ENCODE measurements at places on chromosomes 2 and 18.
A peak's percentile ranks its signal among the peaks of the same experiment; 100 is the strongest.

DNA sequence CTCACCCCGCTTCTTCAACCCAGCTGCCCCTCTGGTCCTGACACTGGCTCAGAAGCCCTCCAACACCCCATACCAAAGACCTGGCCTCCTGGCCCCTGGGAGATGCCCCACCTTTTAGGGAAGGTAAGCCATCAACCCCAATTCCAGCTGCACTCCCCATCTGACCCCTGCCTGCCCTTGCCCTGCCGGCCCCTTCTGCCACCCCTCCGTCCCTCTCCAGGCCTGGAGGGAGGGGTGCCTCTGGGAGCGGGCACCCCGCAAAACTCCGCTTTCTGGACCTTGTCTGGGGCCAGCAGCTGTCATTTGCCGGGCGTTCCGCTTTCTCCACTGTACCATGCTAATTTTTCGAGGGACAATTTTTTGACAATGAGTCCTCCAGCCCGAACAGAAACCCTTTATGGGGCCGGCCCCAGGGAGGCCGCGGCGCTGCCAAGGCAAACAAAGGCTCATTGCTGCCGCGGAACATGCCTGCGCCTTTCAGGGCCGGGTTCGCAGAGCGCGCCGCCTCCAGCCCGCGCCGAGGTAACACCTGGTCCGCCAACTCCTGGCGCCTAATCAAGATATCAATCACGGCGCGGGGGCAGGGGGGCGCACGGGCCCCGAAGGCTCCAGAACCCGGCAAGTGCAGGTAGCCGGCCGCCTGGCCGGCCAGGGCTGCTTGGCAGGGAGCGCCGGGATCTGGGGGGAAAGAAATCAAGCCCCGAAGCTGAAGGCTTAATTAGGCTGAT, 96.0 kb downstream of the INHBB start:
- peak; percentile 49 for DNase-seq

DNA sequence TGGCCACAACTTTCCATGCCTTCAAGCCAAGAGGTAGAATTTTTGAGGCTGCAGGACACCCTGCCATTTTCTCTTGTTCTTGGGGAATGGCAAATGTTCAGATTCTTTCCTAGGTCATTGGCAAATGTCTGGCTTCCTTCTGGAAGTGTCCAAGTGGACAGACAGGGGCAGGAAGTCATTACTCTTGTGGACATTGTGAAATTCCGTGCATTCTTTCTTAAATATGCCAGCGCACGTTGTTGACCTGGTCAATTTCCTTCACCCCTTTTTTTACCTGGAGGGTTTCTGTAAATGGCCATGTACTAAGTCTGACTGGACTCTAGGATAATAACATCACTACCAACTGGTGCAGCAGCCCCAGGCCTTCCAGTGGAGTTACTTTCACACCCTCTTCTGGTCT, 13.9 kb downstream of the ASB18 start:
- no peak for DNase-seq

GRCh38 chr2:102059151-102059550, 67.4 kb downstream of the IL1R2 start:
- DNase-seq = no peak

DNA sequence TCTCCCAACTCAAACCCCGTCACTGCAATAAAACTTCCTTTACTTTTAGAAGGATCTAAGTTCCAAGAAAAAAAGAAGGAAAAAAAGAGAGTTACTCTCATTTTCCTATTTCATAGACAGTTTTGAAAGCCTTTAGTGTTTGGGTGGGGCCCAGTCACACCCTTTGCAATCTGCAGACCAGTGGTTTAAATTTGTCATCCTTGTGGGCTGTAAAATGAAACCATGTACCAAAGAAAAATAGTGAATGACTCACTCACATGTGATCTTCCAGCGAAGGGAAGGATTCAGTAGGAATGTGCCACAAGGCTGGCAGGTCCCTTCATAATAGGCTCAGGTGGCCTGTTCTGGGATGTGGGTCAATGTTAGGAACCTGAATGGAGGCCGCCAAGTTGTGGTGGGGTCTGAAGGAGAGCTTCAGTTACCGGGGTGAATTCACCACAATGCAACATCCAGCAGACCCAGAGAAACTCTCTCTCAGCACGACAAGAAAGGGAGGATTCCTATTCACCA, 28.3 kb downstream of the ANXA4 start:
- no peak for DNase-seq

DNA sequence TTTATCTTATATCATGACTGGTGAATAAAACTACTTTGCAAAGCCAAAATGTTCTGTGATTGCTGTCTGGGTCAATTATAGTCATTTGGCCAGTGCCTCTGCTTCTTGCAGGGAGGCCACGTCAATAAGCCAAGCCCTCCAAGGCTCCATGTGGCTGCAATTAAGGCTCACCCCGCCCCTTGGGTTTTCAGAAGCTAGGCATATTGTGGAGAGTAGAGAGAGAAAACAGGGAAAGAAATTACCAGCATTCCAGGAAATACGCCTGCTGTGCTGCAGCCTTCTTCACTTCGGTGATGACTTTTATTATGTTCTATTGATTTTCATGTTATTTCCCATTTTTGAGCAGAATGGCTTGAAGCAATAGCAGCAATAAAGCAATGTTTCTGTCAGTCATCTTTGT, 319.7 kb downstream of the SOX11 start:
- no peak for DNase-seq

Measured in SHP77 treated with DMSO at 0.1 percent for 48 hours (cell line).